ENCODE measurements at places on chromosomes 4 and X.

GRCh38 chr4:23384741-23385140 lies 505.1 kb downstream of the PPARGC1A start:
- DNase-seq: no peak

DNA sequence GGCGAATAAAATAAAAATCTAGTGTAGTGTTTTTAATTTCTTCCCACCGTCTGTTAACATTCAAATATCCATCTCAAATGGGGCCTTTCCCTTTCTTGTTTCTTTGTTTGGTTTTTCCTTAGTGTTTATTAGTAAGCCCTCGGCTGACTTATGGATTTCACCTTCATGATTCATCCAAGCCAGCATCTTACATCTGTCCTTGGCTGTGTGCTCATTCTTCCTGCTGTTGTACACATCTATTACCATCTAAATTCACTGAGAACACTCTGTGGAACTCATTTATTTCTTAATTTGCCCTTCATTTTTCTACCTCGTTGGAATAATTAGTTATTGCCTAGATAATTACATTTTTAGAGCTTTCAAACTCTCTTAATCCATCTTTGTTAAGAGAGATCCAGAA lies 84.9 kb downstream of the SPCS3 start:
- no peak for DNase-seq

DNA sequence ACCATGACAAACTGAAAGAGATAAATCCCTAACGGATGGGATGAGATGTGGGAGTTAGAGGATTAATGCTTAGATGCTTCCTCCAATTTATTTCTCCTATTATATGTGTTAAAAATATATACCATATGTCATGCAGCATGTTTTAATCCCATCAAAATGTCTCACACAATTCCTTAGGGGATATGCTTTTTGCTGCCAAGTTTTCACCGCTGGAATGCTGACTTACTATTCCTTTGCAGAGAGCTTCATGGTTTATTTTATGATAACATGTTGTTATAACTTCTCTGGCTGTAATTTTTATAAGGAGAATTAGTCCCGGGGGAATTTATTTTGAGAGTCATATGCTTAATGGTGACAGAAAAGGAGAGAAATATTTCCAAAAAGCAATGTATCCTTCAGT lies 670.3 kb downstream of the IL1RAPL1 start:
- DNase-seq: no peak

GRCh38 chrX:123277347-123277746 lies 93.3 kb downstream of the GRIA3 start:
- DNase-seq: no peak

DNA sequence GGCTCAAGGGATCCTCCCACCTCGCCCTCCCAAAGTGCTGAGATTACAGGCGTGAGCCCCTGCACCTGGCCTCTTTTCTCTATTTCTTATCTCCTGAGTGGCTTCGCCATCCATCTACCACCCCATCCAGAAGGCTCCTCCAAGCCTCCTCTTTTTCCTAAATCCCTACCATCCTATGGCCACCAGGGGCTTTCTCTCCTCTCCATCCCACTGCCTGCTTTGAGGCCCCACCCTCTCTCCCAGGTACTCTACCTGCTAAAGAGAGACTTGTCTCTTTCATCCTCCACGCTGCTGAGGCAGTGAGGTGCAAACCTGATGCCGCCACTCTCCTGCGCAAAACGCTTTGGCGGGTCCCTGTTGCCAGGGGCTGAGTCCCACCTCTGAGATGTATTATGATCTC lies 7.0 kb downstream of the RS1 start:
- DNase-seq: no peak

GRCh38 chrX:68794461-68794860 lies 34.4 kb upstream of the EFNB1 start:
- no peak for DNase-seq

GRCh38 chr4:8293131-8293975 lies 23.8 kb downstream of the HTRA3 start:
- DNase-seq: no peak

GRCh38 chr4:8639021-8639420 lies 46.5 kb downstream of the CPZ start:
- no peak for DNase-seq

GRCh38 chr4:183478123-183478522 lies 26.7 kb upstream of the ING2 start:
- no peak for DNase-seq

- DNase-seq: no peak
Observed at GRCh38 chrX:118756101-118756500, 28.7 kb downstream of the IL13RA1 start.

- no peak for DNase-seq
Observed at GRCh38 chr4:182978152-182978827, 61.1 kb upstream of the DCTD start.

GRCh38 chrX:149255860-149256259 lies 249.2 kb downstream of the IDS start:
- DNase-seq: no peak

DNA sequence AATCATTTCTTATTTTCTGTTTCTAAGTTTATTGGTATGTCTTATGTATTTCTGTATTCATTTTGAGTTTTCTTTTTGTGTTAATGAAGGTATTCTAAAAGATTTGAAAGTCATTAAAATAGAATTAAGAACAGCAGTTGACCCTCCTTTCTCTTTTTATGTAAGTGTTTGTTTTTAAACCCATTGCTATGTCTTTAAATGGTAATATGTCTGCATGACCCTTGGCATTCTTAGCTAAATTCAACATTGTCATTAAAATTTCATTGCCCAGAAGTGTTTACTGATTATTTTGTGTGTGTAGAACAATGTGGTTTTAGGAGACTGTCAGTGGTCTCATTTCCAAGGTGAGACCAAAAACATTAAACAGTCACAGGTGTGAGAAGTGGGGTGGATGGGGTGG lies 197.8 kb downstream of the PCDH7 start:
- no peak for DNase-seq

GRCh38 chrX:29662101-29662500 lies 553.3 kb upstream of the MAGEB2 start:
- DNase-seq: no peak

DNA sequence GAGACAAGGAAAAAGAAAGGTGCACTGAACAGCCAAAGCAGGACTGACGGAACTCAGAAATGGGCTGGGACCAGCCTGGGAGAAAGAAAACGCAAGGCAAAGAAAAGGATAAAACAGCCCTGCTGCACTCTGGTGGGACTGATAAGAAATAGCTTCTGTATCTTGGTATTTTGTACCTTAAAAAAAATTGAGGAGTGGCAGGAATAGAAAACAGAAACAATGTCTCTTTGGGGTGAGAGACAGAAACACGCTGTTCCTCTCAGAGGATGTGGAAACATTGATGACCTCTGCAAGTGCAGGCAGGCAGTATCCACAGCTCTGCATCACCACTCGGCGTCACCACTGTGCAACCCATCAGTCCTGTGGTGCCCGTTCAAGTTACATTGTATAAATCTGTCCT lies 152.5 kb upstream of the SPRY1 start:
- DNase-seq: peak; percentile 1

DNA sequence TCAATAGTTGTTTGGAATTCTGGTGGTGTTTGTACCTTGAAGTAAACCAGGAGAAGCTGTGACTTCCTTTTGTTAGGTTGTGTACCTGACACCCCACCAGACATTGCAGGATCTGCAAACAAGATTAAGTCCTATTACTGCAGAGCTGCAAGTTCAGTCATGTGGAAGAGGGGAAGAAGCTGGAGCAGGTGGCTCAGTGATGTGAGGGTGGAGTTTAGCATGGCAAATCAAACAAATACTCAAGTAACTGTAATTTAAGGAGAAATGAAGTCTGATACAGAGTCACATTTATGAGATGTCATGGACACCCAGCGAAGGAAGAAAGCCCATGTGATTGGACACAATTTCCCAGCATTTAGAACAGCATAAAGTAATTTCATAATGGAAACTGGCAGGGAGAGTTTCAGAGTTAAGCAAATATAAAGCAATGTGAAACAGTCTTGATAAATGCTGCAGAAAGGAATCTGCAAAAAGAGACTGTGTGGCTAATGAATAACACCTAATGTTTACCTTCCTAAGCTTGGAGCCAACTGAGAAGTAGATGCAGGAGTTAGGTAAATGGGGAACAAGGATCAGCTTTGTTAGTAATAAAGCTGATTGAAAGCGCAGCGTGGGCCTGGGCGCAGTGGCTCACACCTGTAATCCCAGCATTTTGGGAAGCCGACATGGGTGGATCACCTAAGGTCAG lies 249.1 kb downstream of the GBA3 start:
- DNase-seq: no peak

GRCh38 chrX:55742649-55743048 lies 25.1 kb downstream of the RRAGB start:
- no peak for DNase-seq
